ENCODE measurements at places on chromosomes 12 and 14. TPM values are rescaled to one million over a fixed set of nuclear protein-coding genes. Genes with fewer than 3 reads are reported as not detected.

CLEC6A gene
- not detected for total RNA-seq

GYS2 gene
- total RNA-seq = 0.11 TPM

C12orf75 gene
- total RNA-seq = 14.6 TPM

FZD10 gene
- total RNA-seq = not detected

GRCh38 chr14:97021001-97021400 is 223.8 kb downstream of the VRK1 start:
- DNase-seq = no peak
- H3K4me3 ChIP-seq = no peak overlapping the region
- H3K4me1 ChIP-seq = peaks cover 12% of the 10 kb centered on the region
- no peaks in the 10 kb centered on the region for H3K27me3 ChIP-seq
- no peak overlapping the region for H3K27ac ChIP-seq

SMARCC2 gene
- 192 TPM for total RNA-seq

GRCh38 chr12:47900131-47901062 is 4.4 kb downstream of the VDR start:
- H3K36me3 ChIP-seq = no peaks in the 10 kb centered on the region
- no peaks in the 10 kb centered on the region for H3K27me3 ChIP-seq
- no peak for DNase-seq
- H3K27ac ChIP-seq = no peak overlapping the region
- peaks cover 63% of the 10 kb centered on the region for H3K4me1 ChIP-seq

SLC17A8 gene
- total RNA-seq = not detected

DNA sequence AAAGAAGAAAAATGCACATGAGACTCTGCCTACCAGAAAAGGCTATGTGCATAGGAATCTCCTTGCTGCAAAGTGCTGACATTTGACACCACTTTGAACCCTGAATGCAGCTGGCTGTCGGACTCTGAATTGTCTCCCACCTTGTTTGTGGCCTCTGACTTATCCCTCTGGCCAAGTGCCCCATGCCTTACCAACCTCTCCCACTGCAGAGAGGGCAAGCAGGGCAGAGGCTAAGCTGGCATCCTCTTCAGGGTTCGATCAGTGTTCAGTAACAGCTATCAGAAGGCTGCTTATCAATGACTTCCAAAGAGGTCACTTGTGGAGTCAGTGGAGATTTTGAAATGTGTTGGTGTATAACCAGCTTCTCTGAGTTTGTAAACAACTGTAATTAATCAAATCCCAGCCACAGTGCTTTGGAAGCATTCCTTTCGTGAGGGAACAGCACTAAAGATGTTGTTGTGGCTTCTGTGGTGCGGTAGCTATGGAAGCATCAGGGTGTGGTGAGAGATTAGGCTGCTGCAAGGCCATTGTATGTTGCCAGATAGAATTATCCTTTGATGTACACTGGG is 22.6 kb upstream of the BMP4 start:
- H3K27ac ChIP-seq = no peak overlapping the region
- H3K4me3 ChIP-seq = no peak overlapping the region
- no peaks in the 10 kb centered on the region for H3K36me3 ChIP-seq
- no peaks in the 10 kb centered on the region for H3K27me3 ChIP-seq
- no peak for DNase-seq

DNA sequence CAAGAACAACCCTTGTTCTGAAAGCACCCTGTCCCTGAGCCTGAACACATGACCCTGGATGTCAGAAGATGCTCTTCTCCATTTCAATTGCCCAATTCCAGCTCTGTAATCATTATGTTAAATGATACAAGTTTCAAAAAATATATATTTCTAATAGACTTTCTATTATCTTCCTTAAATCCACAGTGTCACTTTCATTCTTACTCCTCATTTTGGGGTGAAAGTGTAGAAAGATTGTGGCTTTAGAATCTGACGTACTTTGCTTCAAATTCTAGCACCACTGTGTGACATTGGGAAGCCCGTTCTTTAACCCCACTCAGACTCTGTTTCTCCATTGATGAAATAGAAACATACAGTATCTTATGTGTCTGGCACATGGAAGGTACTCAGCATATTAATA is 83.2 kb downstream of the ETV6 start:
- H3K36me3 ChIP-seq = no peaks in the 10 kb centered on the region
- no peaks in the 10 kb centered on the region for H3K27me3 ChIP-seq
- DNase-seq = no peak
- H3K4me1 ChIP-seq = peaks cover 61% of the 10 kb centered on the region
- peak overlapping the region; percentile 8 for H3K4me3 ChIP-seq

SMCO3 gene
- not detected for total RNA-seq

- no peak overlapping the region for H3K27ac ChIP-seq
- no peaks in the 10 kb centered on the region for H3K36me3 ChIP-seq
- H3K27me3 ChIP-seq = no peaks in the 10 kb centered on the region
- no peak overlapping the region for H3K4me3 ChIP-seq
- H3K4me1 ChIP-seq = peaks cover 21% of the 10 kb centered on the region
Measured at GRCh38 chr12:89225401-89225800, 126.9 kb downstream of the DUSP6 start.

DNA sequence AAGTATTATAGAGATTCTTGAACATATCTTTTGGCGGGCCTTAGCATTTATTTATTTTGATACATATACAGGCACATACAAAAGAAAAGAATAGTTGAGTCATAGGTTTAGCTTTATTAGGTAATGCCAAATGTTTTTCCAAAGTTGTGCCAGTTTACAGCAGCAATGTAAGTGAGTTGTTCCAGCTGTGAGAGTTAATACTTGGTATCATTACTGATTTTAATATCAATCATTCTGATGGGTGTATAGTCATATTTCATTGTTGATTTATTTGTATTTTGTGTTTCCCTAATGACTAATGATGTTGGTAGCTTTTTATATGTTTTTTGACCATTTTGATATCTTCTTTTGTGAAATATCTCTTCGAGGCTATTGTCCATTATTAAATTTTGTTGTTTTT is 122.4 kb downstream of the MIPOL1 start:
- no peak overlapping the region for H3K27ac ChIP-seq
- H3K4me1 ChIP-seq = no peaks in the 10 kb centered on the region
- no peak overlapping the region for H3K4me3 ChIP-seq
- DNase-seq = no peak
- no peaks in the 10 kb centered on the region for H3K27me3 ChIP-seq

PLEKHG7 gene
- total RNA-seq = not detected

CLEC1A gene
- total RNA-seq = not detected

KRT3 gene
- total RNA-seq = not detected

- H3K4me1 ChIP-seq = peaks cover 12% of the 10 kb centered on the region
- no peak overlapping the region for H3K4me3 ChIP-seq
- no peaks in the 10 kb centered on the region for H3K36me3 ChIP-seq
- no peaks in the 10 kb centered on the region for H3K27me3 ChIP-seq
Measured at GRCh38 chr12:52359621-52360061, 7.6 kb downstream of the KRT85 start.

DNA sequence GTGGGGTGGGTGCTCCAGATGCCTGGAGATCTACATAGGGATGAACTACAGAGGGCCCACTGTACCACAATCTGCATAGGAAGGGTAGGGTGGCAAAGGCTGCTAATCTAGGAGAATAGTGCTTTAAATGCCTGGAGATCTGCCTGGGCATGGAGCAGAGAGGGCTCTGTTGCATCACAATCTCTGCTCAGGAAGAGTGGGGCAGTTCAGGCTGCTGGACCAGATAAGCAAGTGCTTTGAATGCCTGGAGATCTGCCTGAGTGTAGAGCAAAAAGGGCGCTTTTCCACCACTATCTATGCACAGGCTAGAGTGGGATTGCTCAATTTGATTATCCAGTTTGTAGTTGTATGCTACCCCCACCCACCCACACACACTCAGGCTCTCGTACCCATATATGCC is 886.3 kb upstream of the SEL1L start:
- H3K4me1 ChIP-seq = no peaks in the 10 kb centered on the region
- no peak overlapping the region for H3K4me3 ChIP-seq
- no peaks in the 10 kb centered on the region for H3K27me3 ChIP-seq
- DNase-seq = no peak

- no peak overlapping the region for H3K4me3 ChIP-seq
- no peak for DNase-seq
- no peak overlapping the region for H3K27ac ChIP-seq
- no peaks in the 10 kb centered on the region for H3K36me3 ChIP-seq
- peaks cover 13% of the 10 kb centered on the region for H3K4me1 ChIP-seq
Measured at GRCh38 chr12:75205558-75205957, 4.1 kb downstream of the KCNC2 start.

- no peak overlapping the region for H3K27ac ChIP-seq
- DNase-seq = no peak
- H3K4me1 ChIP-seq = peaks cover 30% of the 10 kb centered on the region
- H3K4me3 ChIP-seq = no peak overlapping the region
Measured at GRCh38 chr14:39094515-39094914, 8.5 kb downstream of the SEC23A start.

SDR39U1 gene
- 102 TPM for total RNA-seq

DNA sequence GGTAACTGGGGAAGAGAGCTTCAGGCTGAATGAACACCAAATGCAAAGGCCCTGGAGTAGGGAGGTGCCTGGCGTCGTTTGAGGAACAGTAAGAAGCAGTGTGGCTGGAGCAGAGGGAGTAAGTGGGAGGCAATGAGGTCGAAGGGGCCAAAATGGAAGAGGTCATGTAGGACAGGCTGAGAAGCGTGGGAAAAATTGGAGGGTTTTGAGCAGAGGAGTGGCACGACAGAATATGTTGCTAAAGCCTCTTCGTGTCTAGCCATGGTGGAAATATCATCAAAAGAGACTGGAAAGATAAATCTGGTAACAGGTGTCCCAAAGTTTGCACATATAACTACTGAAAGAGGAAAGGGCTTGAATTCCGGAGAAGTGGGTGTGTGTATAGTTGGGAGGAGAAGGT is 1.9 kb downstream of the TRIM9 start:
- peaks cover 18% of the 10 kb centered on the region for H3K4me1 ChIP-seq
- no peak for DNase-seq
- H3K36me3 ChIP-seq = no peaks in the 10 kb centered on the region
- H3K27ac ChIP-seq = no peak overlapping the region
- H3K4me3 ChIP-seq = no peak overlapping the region
- peaks cover 8% of the 10 kb centered on the region for H3K27me3 ChIP-seq

DNA sequence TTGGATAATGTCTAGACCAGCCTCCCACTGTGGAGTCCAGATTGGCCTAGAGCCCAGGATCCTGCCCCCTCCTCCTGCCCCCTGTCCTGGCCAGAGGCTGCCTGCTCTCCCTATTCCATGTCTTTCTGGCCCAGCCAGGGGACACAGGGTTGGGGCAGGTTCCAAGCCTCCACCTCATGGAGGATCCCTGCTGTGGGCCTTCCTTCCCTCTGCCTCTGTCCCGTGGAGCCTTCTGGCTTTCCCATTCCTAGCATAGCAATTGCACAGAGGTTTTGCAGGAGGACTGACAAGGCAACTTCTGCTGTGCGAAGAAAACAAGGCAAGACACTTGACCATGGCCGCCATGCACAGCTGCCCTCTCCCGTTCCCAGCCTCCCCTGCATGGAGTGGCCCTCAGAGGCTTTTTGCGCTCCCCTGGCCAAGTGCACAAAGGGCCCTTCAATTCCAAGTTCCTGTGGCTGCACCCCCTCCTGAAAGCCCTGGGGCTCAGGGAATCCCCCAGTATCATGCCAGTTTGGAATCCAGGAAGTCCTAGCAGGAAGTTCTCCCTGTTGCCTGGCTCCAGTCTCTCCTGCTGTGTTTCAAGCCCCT is 42.1 kb downstream of the KRT80 start:
- H3K27me3 ChIP-seq = no peaks in the 10 kb centered on the region
- DNase-seq = no peak
- H3K36me3 ChIP-seq = no peaks in the 10 kb centered on the region
- peaks cover 27% of the 10 kb centered on the region for H3K4me1 ChIP-seq

GRCh38 chr12:2826721-2827515 is 7.9 kb downstream of the NRIP2 start:
- no peaks in the 10 kb centered on the region for H3K27me3 ChIP-seq
- H3K4me3 ChIP-seq = no peak overlapping the region
- H3K27ac ChIP-seq = no peak overlapping the region

DNA sequence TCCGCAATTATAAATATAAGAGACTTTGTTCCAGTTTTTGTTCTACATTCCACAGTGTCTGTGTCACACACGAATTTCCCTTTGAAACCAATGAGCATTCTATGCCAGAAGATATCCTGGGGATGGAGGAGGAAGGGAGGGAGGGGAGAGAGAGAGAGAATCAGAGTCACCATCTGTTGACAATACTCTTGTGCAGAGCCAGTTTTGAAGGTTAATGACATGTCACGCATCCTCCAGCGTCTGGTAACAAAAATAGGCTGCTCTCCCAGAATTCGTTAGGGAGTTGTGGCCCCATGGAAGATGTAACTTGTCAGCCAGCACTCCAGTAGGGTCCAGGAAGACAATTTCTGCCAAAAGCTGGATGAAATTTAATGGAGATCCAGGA is 213.5 kb upstream of the KRR1 start:
- no peaks in the 10 kb centered on the region for H3K27me3 ChIP-seq
- no peaks in the 10 kb centered on the region for H3K36me3 ChIP-seq
- peaks cover 18% of the 10 kb centered on the region for H3K4me1 ChIP-seq
- no peak for DNase-seq

DNA sequence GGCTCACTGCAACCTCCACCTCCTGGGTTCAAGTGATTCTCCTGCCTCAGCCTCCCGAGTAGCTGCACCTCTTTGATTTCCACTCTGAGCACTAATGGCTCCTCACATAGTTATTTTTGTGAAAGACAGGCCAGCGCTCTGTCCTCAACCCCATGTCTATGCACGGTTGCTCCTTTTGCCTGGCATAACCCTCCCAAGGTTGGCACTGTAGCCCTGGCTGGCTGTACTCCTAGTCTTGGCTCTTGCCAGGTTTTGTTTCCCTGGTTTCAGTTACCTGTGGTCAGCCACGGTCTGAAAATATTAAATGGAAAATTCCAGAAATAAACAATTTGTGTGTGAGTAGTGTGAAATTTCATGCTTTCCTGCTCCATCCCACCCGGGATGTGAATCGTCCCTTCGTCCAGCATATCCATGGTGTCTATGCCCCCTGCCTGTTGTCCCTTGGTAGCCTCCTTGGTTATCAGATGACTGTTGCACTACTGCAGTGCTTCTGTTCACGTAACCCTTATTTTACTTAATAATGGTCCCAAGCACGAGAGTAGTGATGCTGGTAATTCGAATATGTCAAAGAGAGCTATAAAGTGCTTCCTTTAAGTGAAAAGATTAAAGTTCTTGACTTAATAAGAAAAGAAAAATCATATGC is 12.3 kb upstream of the DCD start:
- no peak overlapping the region for H3K4me3 ChIP-seq
- no peaks in the 10 kb centered on the region for H3K4me1 ChIP-seq
- H3K27ac ChIP-seq = no peak overlapping the region
- DNase-seq = no peak
- H3K27me3 ChIP-seq = peaks cover 4% of the 10 kb centered on the region

- no peaks in the 10 kb centered on the region for H3K36me3 ChIP-seq
- no peaks in the 10 kb centered on the region for H3K27me3 ChIP-seq
- H3K4me1 ChIP-seq = no peaks in the 10 kb centered on the region
- no peak for DNase-seq
Measured at GRCh38 chr12:15209782-15210181, 11.4 kb downstream of the RERG start.

STXBP6 gene
- total RNA-seq = not detected

GRCh38 chr12:96131230-96131788 is 62.9 kb upstream of the ELK3 start:
- H3K27me3 ChIP-seq = no peaks in the 10 kb centered on the region
- H3K27ac ChIP-seq = no peak overlapping the region
- DNase-seq = no peak
- H3K4me3 ChIP-seq = no peak overlapping the region
